ENCODE measurements at places on chromosomes 2 and 18. TPM values are rescaled to one million over a fixed set of nuclear protein-coding genes. Genes with fewer than 3 reads are reported as not detected.

SLC9A2 gene
- not detected for polyA plus RNA-seq

PCBP1 gene
- polyA plus RNA-seq = 143 TPM

HOXD11 gene
- polyA plus RNA-seq = not detected

GAL3ST2 gene
- not detected for polyA plus RNA-seq

PIEZO2 gene
- polyA plus RNA-seq = 1.2 TPM

CYTIP gene
- polyA plus RNA-seq = 0.17 TPM

PXDN gene
- polyA plus RNA-seq = 160 TPM

IKZF2 gene
- polyA plus RNA-seq = 6.4 TPM

UGT1A8 gene
- polyA plus RNA-seq = not detected

DSC2 gene
- not detected for polyA plus RNA-seq

DSG4 gene
- not detected for polyA plus RNA-seq

Measured in fibroblast of lung (primary cell).